ENCODE measurements at places on chromosomes 12 and 14.

DNA sequence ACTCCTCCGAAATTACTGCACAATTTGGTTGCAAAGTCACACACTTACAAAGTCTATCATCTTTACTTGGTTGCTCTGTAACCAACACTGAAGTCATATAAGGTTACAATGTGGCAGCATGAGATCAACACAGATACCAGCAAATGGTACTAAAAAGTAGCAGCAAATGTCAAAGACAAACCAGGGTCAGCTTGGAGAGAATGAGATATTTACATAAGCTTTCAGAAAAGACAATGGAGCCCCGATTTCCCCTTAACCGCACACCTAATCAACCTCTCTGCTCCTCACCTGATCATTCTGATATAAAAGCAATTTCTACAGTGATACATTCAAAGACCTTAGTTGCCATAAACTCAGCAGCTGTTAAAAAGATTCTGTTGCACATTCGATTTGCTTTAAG is 76.4 kb upstream of the FOXN3 start:
- no peak for DNase-seq

- no peak for DNase-seq
Observed at GRCh38 chr12:120358412-120359100, 10.4 kb downstream of the MSI1 start.

GRCh38 chr12:107681836-107682820 is 3.5 kb upstream of the PWP1 start:
- DNase-seq = no peak

- no peak for DNase-seq
Observed at GRCh38 chr12:93954166-93955112, 193.9 kb upstream of the PLXNC1 start.

GRCh38 chr14:93267149-93267711 is 60.2 kb downstream of the UBR7 start:
- DNase-seq = no peak

DNA sequence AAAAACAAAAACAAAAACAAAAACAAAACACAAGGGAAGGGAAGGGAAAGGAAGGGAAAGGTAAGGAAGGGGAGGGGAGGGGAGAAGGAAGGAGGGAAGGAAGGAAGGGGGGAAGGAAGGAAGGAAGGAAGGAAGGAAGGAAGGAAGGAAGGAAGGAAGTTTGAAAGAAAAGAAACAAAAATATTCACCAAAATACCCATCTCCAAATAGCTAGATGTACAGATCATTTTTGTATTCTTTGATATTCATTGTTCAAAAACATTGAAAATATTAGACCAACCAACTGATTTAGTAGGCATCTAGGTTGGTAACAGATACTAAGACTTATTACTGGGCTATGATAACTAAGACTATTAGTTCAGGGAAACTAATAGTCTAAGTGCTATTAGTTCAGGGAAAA is 39.1 kb upstream of the USP15 start:
- DNase-seq = no peak

- DNase-seq = no peak
Observed at GRCh38 chr14:101628975-101629374, 67.7 kb downstream of the DIO3 start.
